Fibroblast of upper back skin (primary cell): ENCODE measurements at places on chromosomes 6 and 20.
A peak's percentile ranks its signal among the peaks of the same experiment; 100 is the strongest.

- no peak for DNase-seq
Observed at GRCh38 chr6:161217628-161218027, 56.2 kb downstream of the AGPAT4 start.

- DNase-seq, result no peak
Observed at GRCh38 chr6:154706389-154706788, 26.8 kb upstream of the SCAF8 start.

DNA sequence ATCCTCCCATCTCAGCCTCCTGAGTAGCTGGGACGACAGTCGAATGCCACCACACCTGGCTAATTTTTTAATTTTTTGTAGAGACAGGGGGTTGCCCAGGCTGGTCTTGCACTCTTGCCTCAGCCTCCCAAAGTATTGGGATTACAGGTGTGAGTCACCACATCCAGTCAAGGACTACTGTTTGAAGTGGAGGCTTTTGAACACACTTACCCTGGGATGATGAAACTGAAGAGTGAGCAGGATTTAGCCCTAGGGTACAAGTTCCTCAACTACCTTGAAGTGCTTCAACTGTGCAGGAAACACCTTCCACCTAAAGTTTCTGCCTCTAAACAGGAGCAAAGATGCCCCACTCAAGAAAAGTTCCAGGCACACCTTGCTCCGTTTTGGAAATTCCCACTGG lies 15.7 kb upstream of the PARD6B start:
- no peak for DNase-seq

DNA sequence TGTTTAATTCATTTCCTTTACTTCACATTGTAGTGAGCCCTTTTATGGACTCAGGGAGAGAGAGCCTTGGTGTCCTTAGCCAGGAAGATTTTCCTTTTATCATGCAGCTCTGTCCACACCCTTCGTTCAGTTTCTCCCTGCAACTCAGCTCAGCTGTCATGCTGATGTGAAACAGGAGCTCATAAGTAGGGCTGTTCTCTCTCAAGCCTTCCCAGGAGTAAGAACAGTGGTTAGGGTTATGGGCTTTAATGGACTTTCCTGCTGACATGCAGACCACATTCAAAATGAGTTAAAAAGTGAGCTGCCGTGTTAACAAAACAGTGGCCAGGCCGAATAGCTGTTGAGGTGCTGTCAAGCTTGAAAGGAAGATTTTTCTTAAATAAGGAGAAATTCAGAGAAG lies 104.1 kb downstream of the BCKDHB start:
- peak; percentile 60 for DNase-seq

- DNase-seq, result no peak
Observed at GRCh38 chr6:100433726-100434435, 30.8 kb downstream of the SIM1 start.
